ENCODE measurements at places on chromosomes 11 and 22.
A peak's percentile ranks its signal among the peaks of the same experiment; 100 is the strongest.

DNA sequence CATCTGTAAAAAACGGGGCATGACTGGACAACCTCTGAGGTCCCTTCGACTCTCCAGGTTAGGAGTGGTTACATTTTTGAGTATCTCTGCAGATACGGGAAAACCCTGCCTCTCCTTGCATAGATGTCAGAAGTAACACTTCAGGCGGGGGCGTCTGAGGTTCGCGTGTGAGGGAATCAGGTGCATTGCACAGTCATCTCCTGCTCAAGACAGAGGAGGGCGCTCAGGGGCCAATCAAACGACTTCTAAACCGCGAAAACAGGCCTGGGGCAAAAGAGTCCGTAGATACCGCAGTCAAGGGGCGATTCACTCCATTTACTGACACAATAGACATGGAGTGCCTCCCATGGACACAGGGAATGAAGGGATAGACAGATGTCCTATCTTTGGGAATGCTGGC is 31.7 kb downstream of the KIRREL3 start:
- DNase-seq: no peak

- no peak for DNase-seq
Observed at GRCh38 chr11:47987310-47987709, 7.0 kb downstream of the PTPRJ start.

- peak; percentile 42 for DNase-seq
Observed at GRCh38 chr11:118975771-118976709, 4.5 kb downstream of the FOXR1 start.

DNA sequence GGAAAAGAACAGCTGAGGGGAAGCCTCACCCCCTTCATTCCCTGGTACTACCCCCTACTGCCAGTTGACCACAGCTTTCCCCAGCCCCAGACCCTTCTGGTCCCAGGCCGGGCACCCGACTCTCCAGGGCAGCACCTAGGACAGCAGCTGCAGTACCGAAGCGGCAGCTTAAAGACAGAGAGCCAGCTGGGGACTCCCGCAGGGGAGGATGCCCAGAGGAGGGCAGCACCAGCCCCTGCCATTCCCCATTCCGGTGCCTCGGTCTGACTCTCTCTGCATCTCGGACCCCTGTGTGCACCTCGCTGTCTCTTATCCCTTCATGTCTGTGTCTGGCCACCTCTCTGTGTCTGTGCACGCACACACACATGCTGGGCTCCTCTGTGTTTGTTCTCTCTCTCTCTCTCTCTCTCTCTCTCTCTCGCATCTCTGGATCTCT is 9.4 kb downstream of the IGSF9B start:
- peak; percentile 69 for DNase-seq

DNA sequence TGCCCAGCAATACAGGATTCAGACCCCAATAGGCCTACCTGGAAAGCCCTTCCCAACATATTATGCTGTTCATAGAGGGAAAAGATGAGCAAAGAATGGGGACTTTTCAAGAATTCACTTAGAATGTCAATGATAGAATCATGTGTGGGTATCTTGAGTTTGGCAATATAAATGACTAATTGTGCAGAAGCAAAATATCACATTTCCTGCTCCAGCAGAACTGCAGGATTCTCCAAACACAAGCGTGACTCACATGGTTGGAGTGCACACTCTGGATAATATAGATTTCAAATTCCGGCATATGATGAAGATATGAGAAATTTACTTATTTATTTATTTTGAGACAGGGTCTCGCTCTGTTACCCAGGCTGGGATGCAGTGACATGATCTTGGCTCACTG is 12.5 kb upstream of the APOL5 start:
- no peak for DNase-seq

GRCh38 chr22:43101306-43101705 is 9.2 kb upstream of the BIK start:
- no peak for DNase-seq

DNA sequence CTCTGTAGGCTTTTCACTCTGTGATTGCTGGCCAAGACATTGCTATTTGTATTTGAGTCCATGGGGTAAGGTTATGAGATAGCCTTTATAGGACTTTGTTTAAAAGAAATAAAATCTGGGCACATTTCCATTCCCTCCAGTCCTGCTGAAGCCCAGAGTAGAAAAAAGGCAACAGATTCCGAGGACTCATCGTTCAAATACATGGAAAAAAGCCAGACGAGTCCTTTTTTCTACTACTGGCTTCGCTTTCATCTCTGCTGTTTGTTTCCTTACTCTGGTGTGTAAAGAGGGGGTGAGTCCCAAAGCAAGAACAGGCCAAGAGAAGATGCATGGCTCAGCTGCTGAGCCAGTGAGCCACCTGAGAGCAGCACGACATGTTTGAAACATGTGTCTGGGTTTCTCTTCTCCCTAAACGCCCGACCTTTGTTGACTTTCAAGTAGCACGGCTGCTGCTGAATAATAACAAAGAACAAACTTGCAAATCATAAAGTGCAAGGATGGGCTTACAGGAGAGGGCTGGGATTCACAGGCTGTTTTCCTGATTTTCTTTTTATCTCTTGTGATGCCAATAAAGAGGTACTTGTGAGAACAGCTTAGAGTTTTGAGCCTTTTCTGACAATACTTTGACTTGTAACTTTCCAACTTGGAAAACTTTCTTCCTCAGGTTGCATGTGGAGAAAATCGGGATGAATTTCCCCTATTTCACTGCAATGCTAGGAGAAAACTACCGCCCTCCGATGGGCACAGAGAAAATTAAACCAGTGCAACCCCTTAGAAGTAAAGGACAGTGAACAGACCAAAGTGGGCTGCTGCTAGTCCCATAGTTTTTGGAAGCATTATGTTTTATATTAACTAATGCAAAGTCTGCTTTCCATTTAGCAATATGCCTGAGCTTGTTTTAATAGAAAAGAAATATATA is 195.2 kb upstream of the RAG2 start:
- no peak for DNase-seq

GRCh38 chr22:25146307-25146706 is 53.4 kb upstream of the CRYBB3 start:
- no peak for DNase-seq

GRCh38 chr11:21494946-21495345 is 697.9 kb upstream of the ANO5 start:
- DNase-seq: no peak

- no peak for DNase-seq
Observed at GRCh38 chr11:115911613-115912346, 407.6 kb upstream of the CADM1 start.

- DNase-seq: no peak
Observed at GRCh38 chr11:60926500-60926899, 2.2 kb downstream of the TMEM132A start.

DNA sequence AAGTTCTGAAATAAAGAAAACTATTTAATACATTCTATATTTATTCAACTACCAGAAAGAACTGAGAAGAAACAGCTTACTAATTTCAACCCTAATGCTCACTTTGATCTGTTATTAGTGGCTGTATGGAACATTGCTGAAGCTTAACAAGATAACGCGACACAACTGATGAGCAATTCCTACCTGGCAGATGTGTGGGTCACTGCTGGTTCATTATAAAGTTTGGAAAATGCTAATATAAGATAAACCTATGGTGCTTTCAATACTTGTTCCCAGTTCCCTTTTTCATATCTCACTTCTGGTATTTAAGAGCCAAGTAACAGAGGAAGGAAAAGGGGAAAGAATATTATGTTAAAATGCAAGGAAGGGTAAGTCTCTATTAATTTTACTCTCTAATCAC is 10.5 kb downstream of the CTSC start:
- no peak for DNase-seq

DNA sequence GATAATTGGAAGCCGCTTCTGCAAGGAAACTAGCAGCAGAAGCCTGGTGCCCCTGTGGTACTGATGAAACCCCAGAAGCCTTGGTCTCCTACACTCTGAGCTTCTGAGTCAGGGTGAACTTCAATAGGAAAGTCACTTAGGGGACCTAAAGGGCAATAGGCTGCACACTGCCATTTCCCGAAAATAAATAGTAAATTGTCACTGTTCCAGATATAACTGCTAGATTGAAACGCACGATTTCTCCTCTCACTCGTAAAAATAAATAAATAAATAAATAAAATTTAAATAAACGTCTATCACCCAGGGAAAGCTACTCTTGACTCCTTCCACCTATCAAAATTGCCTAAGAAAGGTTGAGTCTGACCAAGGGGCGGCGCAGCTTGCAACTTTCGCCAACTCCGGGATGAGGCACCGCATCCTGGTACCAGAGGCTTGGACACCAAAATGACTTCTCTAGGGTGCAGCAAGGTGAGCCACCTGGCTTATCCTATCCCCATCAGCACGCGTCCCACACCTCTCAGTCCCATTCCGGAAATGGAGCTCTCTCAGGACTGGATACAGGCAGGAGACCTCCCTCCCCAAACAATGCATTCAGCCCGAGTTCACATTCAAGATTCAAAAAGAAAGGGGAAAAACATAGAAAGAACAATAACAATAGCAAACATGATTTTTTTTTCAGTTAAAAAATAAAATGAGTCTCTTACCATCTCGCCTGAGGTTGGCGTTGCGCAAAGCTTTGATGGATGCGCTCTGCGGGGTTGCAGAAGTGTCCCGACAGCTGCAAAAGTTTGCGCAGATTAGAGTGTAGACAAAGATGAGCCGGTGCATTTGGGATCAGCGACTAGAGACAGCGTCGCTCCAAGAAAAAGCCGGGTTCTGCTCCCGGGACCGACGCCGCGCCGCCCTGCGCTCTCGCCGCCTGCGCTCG is 583 bp downstream of the PDGFD start:
- DNase-seq: peak; percentile 57

DNA sequence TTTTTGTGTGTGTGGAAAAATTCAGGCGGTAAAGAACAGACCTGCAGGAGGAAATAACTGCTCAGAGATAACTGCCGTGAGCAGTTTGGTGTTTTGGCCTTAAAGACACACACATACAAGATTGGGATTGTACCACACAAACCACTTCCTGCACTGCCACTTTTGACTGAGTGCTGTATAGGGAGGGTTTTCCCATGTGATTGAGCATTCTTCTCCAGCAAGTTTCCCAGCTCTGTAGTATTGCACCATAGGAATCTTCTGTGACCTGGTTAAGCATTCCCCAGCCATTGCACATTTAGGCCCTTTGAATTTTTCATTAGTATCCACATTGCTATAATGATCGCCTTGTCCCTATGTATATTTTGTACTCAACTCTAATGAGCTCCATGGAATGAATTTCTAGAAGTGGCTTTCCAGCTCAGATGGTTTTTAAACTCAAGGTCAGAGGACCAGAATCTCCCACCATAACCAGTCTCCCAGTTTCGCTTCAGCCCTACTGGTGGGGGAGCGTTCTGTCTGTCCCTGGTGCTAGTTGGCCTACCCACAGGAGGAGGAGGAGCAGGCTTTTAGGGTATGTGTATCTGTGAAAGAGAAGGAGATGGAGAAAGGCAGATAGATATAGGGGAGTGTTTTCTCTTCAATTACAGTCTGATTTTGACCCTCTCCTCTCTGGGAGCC is 9.3 kb downstream of the CD82 start:
- no peak for DNase-seq

- DNase-seq: no peak
Observed at GRCh38 chr11:129425214-129425613, 49.6 kb downstream of the BARX2 start.

GRCh38 chr22:47997052-47997590 is 1234.7 kb downstream of the TBC1D22A start:
- no peak for DNase-seq

DNA sequence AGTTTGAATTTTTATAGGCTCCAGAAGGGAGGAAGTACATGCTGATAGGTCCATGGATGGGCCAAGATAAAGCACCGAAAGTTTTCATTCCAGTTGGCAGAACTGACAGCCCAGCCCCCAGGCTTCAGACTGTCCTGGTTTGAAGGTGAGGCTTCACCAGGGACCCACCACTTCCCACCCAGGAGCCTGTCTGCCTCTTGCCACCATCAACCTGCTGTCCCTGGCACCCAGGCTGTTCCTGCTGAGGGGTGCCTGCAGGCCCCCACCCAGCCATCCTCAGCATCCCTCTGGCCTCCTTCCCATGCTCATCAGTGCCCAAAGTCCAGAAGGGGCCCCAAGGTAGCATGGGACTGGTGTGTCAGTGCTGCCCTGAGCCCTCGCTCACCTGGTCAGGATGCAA is 463.9 kb downstream of the NELL1 start:
- DNase-seq: no peak

GRCh38 chr22:22111267-22111751 is 128.7 kb upstream of the TOP3B start:
- DNase-seq: no peak

Measured in left hindlimb (tissue), 1 donor.